H4 (cell line): ENCODE measurements at places on chromosomes 7 and 10. TPM values are rescaled to one million over a fixed set of nuclear protein-coding genes. Genes with fewer than 3 reads are reported as not detected.

Gene IL15RA
- total RNA-seq = 14.4 and 18.6 TPM in 2 replicates

Gene ZNRF2
- total RNA-seq = 12.7 and 13.6 TPM in 2 replicates

Gene ARHGAP19
- total RNA-seq = 9.5 and 10.6 TPM in 2 replicates

Gene ELN
- total RNA-seq = not detected in 2 replicates

Gene SLC29A3
- total RNA-seq = 2.1 and 3.3 TPM in 2 replicates
